ENCODE measurements at places on chromosomes 7 and 10.

GRCh38 chr7:170551-171363 lies 21.6 kb upstream of the FAM20C start:
- DNase-seq = no peak

DNA sequence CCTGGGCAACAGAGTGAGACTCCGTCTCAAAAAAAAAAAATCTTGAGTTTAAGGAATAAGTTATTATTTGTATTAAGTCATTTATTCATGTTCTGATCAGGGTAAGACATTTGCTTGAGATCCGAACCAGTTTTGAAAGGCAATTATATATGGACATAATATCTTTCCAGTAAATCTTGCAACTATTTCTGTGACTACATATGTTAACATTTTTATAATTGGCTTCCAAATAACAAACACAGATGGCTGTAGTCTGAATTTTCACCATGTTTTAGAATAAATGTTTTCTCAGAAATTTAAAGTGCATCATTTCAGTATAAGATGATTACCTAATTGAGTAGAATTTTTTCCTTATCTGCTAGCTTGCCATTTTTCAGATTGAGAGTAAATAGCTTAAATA lies 21.2 kb downstream of the AKAP9 start:
- no peak for DNase-seq

- no peak for DNase-seq
These were observed 1.9 kb downstream of the GRID1 start for GRCh38 chr10:86364491-86365345.

GRCh38 chr7:148975896-148976295 lies 52.4 kb downstream of the PDIA4 start:
- DNase-seq = no peak

DNA sequence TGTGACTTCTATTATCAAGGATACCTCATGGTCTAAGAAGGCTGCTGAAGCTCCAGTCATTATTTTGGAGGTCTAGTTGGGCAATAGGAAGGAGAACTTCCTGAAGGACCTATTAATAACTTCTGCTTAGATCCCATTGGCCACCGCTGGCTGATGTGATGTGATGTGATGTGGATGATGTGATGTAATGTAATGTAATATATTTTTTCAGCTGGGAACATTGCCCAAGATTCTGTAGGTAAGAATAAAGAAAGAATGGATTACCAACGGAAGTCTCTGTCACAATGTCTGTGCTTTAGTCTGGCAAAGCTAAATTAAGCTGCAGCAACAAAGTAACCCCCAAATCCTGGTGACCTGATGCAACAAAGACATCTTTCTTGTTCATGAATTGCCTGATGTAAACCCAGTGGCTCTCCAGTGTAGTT lies 233.7 kb downstream of the PTEN start:
- DNase-seq = no peak

GRCh38 chr10:126090443-126090842 lies 194.1 kb downstream of the FANK1 start:
- no peak for DNase-seq

DNA sequence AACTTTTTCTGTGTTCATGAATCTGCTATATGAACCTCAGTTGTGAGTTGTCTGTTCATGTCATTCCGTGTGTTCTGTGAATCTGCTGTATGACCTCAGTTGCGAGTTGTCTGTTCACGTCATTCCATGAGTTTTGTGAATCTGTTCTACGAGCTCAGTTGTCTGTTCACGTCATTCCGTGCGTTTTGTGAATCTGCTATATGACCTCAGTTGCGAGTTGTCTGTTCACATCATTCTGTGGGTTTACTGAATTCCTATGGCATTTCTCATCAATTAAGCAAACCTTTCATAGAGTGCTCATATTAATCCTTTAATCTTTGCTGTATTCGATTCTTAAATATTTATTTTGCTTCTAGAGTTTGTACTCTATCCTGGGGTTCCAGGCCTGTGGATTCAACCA lies 150.6 kb downstream of the DIP2C start:
- DNase-seq = no peak

- no peak for DNase-seq
These were observed 11.4 kb upstream of the ARHGAP12 start for GRCh38 chr10:31939797-31940708.

- no peak for DNase-seq
These were observed 33.6 kb upstream of the AGR3 start for GRCh38 chr7:16915405-16915804.

DNA sequence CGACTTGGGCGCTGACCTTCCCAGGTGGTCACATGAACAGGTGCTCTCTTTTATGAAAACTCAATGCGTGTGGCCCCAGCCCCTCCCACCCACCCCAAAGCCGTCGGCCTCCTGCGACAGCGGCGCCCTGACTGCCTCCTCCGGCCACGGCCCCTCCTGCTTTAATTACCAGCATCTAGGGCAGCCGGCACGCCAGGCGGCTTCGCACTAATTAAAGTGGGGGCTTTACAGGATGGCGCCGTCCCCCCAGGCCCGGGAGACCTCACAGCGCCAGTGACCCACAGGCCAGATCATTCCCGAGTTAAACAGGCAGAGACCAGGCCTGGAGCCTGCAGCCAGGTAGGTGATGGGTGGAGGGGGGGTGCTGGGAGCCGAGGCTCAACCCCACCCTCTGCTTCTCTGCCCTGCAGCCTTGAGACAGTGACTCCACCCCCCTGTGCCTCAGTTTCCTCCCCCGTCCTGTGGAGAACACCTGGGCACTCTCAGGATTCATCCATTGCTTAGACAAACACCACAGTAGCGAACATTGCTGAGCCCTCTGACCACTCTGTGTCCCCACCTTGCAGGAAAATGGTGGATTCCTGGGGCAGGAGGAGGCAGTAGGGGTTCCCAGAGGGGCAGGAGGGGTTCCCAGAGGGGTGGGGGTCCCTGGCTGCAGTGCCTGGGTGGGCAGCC lies 100.8 kb downstream of the MICALL2 start:
- DNase-seq = no peak
